Astrocyte of the spinal cord (primary cell): ENCODE measurements at places on chromosomes 11 and 22.

DNA sequence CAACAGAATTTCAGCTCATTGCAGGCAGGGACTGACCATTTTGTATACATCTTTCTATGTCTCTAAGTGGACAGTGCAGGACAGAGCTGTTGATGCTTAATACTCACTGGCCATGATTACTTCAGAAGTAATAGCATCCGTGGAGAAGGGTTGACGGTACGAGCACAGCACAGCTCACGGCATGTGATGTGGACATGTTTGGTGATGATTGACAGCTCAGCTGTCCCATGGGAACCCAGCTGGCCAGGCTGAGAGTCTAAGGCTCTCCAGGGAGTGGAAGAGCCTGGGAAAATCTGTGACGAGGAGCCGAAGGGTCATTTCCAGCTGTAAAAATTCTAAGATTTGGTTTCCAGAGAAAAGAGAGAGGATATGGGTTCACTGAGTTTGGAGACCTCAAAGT, 198.2 kb downstream of the SNX19 start:
- no peak for DNase-seq

DNA sequence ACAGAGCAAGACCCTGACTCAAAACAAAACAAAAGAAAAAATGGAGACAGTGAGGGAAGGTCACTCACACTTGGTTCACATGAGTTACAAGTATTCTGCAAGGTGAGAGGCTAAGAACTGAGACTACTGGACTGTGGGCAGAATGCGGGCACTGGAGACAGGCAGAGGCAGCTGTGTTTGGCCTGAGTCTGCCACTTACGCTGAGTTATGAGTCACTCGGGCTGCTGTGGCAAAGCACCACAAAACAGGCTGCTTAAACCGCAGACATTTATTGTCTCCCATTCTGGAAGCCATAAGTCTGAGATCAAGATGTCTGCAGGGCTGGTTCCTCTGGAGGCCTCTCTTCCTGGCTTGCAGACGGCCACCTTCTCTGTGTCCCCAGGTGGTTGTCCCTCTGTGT, 122.8 kb downstream of the SHANK2 start:
- peak; percentile 56 for DNase-seq

GRCh38 chr22:32407936-32408335, 4.1 kb downstream of the RTCB start:
- DNase-seq, result no peak

GRCh38 chr22:18022876-18023275, 1.5 kb downstream of the MICAL3 start:
- no peak for DNase-seq

DNA sequence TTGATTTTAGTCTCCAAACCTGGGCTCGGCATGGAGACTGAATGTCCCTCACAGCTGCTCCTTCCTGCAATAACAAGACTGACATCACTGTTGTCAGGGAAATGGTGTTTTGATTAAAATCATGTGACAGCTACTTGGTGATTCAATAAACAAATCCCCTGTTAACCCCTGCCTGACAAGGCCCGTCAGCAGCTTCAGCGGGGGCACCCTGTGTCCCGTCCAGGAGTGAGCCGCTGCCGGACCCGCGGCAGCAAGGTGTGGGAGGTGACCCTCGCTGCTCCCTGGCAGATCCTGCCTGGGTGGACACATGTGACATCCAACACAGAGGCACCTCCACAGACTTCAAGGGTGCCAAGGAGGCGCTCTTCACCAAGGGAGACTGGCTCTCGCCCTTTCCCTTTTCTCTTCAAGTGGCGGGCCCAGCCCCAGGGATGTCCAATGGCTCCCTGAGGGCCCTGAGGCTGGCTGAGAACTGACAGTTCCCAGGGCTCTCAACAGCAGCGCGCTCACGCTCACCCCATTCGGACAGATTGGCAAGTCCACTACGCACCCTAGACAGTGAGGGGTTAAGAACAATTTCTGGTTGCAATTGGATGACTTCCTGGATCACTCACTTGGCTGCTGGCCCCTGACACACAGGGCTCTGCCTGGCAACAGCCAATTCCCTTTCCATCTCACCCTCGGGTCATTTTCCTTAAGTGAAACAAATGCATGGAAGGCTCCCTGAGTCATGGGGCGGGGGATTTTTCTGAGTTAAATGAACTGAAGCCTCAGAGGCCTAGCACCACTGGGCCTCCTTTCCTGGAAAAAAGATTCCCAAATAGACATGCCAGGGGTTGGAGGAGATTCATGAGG, 30.7 kb downstream of the PPP2R1B start:
- DNase-seq, result peak; percentile 99

GRCh38 chr11:116637766-116638165, 135.0 kb downstream of the BUD13 start:
- no peak for DNase-seq

GRCh38 chr11:34480314-34480713, 33.3 kb downstream of the ELF5 start:
- DNase-seq, result no peak

- no peak for DNase-seq
These were observed 97.4 kb downstream of the WNT7B start for GRCh38 chr22:45879552-45879949.

- DNase-seq, result no peak
These were observed 6.1 kb upstream of the NAP1L4 start for GRCh38 chr11:2998073-2998850.

- DNase-seq, result no peak
These were observed 120.7 kb downstream of the PLEKHA7 start for GRCh38 chr11:16893456-16894066.

DNA sequence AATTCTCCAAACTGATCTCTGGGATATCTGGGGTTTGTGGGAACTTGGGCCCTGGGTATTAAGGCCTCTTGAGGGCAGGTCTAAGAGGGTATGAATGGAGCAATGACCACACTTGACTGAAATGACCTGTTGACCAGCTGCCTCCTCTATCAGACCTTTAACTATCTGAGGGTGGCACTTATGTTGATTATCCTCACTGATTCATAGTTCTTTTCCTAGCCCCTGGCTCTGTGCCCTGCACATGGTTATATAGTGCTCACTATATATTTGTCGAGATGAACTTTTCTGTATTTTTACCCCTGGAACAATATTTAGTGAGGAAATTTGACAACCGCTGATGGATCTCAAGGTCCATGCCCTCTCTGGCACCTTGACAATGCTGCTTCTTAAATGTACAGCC, 305.5 kb upstream of the PLET1 start:
- DNase-seq, result no peak

- peak; percentile 45 for DNase-seq
These were observed 5.0 kb upstream of the ANO1 start for GRCh38 chr11:70072861-70073755.

DNA sequence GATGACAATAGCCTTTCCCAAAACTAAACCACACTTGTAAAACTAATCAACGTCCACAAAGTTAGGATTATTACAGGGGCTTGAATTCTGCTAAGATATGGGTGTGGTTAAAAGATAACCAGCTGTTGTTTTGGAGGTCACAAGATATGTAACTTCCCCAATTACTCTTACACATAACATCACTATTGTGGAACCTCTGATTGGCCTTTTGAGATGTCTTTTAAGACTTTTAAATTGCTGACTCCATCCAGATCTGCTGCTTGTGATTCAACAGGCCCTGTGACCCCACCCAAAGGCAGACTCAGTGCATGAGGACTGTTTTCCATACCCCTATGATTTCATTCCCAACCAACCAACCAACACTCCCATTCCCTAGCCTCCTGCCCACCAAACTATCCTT, 893.9 kb downstream of the OPCML start:
- no peak for DNase-seq

GRCh38 chr11:134749040-134749839, 337.2 kb upstream of the B3GAT1 start:
- no peak for DNase-seq

- DNase-seq, result no peak
These were observed 12.9 kb downstream of the CHRNA10 start for GRCh38 chr11:3658252-3658651.

- no peak for DNase-seq
These were observed 103.7 kb upstream of the CLMP start for GRCh38 chr11:123298488-123299447.
